ENCODE measurements at places on chromosomes 1 and 21.

DNA sequence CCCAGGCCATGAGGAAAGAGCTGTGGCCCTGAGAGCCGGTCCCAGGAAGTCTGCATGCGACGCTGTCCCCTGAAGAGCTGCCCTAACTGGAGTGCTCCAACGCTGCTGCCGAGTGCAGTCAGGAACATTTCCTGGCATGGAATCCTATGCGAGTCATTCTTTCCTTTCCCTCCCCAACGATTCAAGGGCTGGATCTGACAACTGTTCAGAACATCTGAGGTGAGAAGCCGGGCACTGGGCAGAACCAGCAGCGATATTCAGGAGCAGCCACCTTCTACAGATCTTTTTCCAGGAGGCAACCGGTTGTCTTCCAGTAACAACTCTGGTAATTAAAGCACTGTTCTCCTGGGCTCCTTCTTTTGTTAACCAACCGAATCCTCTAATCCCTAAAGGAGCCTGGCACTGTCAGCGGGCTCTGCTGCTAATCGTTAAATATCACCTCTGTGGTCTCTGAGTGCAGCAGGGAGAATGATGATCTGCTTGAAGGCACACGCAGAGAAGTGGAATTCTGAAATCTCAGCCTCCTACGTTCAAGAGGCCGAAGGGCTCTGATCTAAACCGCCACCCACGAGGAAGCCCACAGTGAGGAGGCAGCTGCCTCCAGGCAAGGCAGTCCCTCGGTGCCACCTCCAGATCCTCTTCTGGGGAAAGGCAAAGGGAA lies 55.8 kb downstream of the SLC45A1 start:
- no peak for DNase-seq

- DNase-seq, result no peak
Measured at GRCh38 chr1:56057466-56058405, 521.6 kb downstream of the PLPP3 start.

DNA sequence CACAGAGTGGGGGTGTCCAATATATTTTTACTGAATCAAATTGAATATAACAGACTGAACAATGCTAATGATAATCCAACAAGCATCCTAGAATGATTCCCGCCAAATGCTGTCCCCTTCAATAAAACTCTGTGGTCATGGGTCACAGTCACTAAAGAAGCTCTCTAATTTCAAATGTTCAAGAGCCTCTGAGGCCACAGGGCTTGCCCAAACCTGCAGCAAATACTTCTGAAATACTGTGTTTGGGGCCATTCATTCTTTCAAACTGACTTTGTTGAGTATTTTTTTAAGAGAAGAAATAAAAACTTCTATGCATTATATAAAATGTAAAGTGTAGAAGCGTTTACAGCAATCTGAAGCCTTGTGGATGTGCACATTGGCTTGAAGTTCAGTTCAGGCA lies 7.6 kb upstream of the BEND5 start:
- no peak for DNase-seq

DNA sequence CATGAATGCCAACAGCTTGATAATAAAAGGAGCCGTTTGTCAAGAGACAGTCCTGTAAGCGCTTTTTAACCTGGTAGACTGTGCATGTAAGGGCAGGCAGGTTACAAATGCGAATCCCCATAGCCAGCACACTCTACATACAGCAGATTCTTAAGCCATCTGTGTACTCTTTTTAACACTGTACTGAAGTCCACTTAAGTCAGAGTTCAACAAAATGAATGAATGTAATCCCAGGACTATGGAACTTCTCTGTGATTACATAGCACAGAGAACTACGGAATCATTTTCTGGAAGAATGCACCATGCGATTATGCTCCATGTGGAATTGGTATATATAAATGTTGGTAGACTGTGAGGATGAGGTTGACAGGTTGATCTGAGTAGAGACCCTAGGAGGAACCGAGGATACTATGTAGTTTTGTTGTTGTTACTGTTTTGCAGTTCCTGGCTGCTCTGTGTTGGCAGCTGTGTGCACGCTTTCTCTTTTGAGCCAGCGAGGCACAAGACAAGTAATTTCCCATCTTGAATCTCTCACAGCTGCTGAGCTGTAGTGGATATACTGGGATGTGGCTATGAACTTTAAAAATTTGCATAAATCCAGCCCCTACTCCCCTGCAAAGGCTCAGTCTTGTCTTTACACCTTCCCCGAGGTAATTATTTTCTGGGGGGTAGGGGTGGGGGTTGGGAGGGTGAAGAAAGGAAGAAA lies 21.9 kb downstream of the LRRC8D start:
- no peak for DNase-seq

- no peak for DNase-seq
Measured at GRCh38 chr1:167093846-167094516, at the start of gene STYXL2. Gene STYXL2 (plus strand): TSS chr1:167094075. CDS start chr1:167094850, 775 bp downstream.

GRCh38 chr1:17563494-17564281 lies 24.2 kb downstream of the ARHGEF10L start:
- DNase-seq, result no peak

GRCh38 chr1:203794764-203795440 lies 521 bp upstream of the ZBED6 start:
- no peak for DNase-seq

DNA sequence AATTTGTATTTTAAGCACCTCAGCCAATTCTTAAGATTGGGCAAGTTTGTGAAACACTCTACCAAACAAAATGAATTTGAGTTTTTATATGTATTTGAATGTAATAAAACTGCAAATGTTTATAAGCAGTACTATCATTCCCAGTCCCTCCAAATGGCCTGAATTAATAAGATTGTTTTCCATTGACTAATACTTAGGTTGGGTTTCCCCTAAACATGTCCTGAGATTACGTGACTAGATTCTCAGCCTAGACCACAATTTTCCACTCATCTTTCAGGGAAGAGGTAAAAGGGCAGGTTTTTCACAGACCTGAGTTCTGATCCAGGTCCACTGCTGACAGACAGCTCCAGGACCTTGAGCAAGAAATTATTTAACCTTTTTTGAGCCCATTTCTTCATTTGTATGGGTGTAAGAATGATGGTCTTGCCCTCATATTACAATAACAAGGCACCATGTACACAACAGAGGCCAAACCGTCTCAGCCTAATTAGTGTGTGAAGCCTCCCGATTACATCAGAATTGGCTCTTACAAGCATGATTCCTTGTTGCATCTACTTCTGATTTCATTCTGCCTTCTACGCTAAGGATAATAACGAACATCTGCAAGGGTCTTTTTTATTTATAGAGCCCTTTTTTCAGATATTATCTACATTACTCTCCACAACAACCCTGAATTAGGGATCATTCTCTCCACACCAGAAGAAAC lies 51.2 kb downstream of the BEND5 start:
- DNase-seq, result no peak

DNA sequence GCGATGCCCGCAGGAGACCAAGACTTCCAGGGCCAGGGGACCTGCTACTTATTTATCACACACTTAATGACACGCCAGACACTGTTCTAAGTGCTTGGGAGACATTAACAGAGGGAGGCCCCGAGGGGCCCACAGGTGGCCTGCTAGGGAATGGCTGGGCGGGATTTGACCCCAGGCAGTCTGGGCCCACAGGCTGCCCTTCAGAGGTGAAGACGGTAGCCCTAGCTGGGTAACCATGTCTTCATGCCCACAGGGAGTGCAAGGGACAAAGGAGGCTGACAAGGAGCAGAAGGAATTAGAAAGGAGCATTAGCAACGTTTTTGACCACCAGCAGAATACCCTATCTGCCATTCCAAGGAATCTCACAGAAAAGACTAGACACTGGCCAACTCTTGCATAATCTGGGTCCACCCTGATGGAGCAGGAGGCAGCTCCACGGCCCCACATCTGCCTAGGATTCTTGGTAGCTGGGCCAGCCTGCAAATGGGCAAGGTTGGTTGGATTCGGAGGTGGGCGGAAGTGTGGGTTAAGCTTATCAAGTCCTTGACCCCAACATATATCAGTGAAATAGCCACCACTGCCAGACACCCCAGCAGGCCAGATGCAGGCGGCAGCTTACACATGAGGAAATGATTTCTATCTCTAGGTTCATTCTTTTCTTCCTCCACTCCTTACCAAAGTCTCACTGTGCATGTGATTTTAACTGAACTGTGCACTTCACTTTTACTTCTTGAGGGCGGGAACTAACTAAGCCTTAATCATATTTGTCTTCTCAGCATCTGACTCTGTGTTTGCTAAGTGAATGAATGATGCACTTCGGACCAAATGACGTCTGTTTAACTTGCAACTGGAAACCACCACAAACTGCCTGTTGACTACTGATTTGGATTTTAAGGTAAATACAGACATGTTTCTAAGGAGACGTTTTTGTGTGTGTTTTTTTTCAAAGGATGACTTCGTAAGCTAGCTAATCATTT lies 3.4 kb upstream of the ETS2 start:
- no peak for DNase-seq

DNA sequence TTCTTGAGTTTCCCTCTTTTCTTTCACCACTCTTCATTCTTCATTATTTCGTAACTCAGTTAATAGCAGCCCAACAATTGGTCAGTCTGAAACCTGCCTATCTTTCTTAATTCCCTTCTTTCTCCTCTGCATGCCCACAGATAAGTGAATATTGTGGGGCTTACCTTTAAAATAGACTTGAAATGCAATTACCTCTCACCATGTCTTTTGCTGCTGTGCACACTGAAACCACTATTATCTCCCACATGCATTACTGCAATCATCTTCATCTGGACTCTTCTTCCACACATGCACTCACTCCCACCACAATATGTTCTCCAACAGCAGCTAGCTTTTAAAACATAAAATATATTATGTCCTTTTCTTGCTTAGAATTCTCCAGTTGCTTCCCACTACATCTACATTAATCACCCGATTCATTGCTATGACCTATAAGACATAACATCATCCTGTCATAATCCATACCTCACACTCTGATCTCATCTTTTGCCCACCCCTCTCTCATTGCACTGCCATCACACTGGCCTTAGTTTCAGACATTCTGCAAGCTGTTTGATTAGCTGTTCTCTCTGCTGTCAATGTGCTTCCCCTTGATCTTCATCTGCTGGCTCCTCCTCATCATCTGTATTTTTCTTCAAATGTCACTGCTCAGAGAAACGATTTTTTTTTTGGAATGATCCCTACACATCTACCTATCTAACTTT lies 304.8 kb downstream of the PTPRC start:
- DNase-seq, result no peak

DNA sequence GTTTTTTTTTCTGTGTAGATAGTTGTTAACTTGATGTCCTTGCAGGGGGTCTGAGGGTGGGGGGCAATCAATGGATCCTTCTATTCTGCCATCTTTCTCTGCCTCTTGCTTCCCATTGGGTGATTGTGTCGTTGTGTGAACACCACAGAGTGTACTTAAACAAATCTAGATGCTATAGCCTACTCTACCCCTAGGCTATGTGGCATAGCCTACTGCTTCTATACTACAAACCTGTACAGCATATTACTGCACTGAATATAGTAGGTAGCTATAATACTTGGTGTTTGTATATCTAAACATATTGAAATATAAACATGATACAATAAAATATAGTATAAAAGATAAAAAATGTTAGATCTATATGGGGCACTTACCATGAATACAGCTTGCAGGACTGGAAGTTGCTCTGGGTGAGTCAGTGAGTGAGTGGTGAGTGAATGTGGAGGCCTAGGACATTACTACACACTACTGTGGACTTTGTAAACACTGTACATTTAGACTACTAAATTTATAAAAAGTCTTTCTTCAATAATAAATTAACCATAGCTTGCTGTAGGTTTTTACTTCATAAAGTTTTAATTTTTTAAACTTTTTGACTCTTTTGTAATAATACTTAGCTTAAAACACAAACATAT lies 105.4 kb downstream of the CENPF start:
- no peak for DNase-seq

DNA sequence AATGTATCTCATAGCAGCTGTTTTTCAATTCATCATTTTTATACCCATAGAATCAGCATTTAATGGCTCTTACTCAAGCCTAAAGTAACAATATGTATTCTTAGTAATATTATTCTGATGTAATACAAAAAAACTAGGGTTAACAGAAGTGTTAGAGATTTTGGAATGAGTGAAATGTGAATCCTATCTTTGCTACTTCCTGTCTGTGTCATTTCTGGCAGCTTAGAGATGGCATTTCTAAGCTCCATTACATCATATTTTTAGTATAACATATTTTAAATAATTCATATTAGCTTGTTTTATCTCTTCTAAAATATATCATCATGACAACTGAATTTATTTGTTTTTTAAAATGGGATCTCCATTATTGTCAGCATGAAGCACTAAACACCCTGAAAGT lies 90.2 kb downstream of the LRRC7 start:
- no peak for DNase-seq

DNA sequence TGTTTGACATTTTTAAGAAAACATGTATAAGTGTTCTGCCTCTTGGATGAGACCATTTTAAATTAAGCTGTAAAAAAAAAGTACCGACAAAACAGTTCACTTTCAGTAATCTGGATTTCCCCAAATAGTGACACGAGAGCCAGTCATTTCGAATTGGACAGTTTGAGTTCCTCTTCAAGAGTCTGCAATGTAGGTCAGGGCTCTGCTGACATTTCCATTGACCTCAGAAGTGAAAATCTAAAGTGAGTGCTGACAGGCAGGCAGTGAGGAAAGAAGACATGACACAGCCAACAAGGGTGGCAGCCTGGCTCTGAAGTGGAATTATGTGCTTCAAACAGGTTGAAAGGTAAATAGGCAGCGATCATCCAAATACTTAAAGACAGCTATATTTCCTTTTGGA lies at the start of gene IL23R:
TSS of gene IL23R (plus strand) at position 259 of the 400 bp plus-strand sequence. CDS start 1,667 bp downstream, outside the sequence.
- no peak for DNase-seq

DNA sequence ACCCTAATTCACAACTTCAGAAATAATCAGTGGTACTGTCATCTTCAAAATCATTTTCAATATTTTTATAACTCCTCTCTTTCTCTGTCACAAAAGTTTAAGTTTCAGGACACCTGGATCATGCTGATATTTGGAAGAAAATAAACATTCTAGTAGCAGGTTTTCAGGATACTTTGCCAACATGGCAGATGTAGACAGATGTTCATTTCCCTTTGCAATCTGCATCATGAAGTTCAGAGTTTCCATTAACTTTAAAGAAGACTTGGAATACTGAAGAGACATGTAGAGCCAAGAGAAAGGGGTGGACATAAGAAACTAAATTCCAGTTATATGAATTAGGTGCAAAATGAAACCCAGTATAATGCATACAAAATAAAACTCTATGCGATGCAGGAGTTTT lies 218.1 kb downstream of the USH2A start:
- no peak for DNase-seq

- no peak for DNase-seq
Measured at GRCh38 chr1:7374563-7375160, 396.4 kb upstream of the VAMP3 start.

DNA sequence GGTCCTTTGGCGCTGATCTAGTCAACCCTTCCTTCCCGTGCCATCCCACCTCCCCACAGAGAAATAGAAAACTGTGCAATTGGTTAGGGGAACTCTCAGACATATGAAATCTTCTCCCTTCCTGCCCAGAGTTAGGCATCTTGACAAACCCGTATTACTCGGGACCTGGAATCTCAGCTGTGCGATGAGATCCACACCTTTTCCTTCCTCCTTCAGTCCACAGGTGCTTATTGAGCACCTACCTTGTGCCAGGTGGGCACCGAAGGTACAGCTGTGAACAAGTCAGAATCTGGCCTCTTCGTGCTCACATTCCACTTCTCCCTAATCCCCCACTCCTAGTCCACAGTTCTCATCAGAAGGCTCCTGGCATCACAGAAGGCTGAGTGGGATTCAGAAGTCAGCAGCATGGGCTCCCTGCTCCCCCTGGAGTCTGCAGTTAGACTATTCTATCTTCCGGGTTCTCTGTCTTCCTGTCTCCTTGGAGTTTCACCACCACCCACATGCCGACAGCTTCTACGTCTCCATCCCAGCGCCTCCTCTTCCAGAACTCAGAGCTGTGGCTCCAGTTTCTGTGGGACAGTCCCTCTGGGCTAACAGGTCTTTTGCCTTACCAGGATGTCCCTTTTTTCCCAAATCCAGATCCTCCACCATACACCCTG lies 23.0 kb downstream of the KNCN start:
- no peak for DNase-seq

GRCh38 chr1:68916221-68916902 lies 419.5 kb upstream of the DEPDC1 start:
- DNase-seq, result no peak
